ENCODE measurements at places on chromosomes 2 and 18. TPM values are rescaled to one million over a fixed set of nuclear protein-coding genes. Genes with fewer than 3 reads are reported as not detected.

Gene SH3BP4
- 29.9 TPM for total RNA-seq

Gene G6PC2
- total RNA-seq, result not detected

Gene ELOA2
- not detected for total RNA-seq

Gene PCARE
- total RNA-seq, result not detected

Gene ANKRD30B
- total RNA-seq, result 0.44 TPM

All from Caco-2 (cell line).